Posterior cingulate gyrus (tissue), 11 donors: ENCODE measurements at places on chromosomes 16 and 17.

DNA sequence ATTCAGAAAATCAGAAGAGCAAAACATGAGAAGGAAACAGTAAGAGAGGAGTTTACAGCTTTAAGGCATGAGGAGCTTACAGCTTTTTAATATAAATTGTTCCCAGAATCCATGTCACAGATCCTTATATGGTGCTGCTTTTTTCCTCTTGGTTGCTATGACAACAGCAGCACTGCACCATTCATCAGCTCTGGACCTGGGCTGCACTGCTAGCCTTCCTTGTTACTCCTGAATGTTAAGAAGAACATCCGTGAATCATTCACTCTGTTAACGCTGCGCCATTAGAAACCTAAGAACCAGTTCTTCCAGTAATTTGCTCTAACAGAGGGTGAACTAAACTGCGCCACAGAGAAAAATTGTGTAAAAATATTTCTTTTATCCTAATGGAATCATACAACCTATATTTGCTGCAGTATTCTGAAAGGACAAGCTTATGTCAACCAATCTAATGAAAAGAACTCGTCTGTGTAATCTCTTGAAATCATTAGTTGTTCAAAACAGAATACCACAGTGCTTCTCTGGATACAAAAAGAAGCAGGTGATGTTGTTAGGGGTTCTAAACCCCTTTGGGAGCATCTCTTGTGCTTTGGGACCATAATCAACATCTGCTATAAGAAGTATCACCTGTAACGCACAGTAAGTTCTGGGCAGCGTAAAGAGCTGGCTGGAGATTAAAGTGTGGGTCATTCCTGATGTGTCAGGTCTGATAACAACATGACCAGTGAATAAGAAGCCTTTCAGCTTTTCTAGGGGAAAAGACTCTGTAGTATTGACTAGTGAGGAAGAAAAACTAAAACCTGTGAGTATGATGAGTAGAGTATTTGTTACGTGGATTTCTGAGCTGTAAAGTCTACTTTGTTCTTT is 151.2 kb downstream of the TANC2 start:
- no peak for DNase-seq

- DNase-seq = no peak
Observed at GRCh38 chr17:16480995-16481394, 11.0 kb downstream of the LRRC75A start.

DNA sequence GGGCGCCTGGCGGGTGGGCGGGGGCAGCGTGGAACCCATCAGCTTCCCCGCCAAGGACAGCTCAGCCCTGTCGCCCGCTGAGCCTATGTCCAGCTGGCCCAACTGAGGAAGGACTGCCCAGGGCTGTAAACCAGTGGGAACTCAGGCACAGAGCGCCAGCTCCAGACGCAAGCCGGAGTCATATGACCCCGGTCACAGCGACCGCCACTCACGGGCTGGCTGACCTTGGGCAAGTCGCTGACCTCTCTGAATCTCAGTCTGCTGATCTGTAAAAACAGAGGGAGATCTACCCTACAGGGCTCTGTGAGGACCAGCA is 170.0 kb downstream of the C16orf78 start:
- no peak for DNase-seq

DNA sequence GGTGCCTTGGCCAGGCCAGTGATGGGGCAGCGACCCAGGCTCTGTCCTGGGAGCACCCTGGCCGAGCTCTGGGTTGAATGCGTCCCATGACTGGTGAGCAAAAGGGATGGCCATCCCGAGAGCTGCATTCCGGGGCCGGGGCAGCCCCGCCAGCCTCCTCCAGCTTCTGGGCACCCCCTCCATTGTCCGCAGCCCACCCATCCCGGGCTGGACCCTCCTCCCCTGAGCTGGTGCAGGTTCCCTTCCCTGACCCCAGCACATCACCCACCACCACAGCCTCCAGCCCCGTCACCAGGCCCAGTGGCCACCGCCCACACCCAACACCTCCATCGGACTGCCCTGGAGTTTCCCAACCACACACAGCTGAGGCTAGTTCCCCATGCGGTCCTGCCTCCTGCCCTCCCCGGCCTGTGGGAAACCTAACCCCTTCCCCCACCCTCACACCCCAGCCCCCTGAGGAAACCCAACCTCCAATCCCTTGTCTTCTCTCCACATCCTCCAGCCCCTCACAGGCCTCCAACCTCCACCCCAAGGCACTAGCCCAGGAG is 16.2 kb upstream of the PVALEF start:
- DNase-seq = no peak

DNA sequence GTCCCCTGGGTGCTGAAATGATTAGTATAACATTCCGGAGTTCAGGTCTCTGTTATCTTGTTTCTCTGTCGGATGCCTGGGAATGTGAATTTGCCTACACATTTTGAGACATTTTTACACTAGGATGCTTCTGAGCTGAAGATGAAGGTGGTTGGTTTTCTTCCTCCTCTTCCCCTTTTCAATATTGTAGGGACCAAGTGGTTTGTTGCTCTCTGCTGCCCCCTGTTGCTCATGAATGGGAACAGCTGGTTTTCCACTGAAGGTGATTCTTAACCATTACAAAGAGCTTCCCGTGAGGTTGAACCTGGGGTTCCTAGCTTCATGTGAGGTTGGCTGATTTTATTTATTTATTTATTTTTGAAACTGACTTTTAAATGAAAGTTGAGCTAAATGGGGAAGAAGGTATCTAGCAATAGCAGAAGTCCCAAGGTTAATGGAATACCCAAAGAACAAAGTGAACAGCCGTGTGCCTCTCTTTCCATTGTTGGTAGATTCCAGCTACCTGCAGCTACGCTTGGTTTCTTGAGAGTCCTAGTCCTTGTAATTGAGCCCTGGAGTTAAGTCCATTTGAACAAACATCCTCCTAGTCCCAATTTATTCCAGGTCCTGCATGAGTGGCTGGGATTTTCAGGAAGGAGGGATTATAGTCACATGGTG is 983.9 kb upstream of the EEF2KMT start:
- DNase-seq = peak; percentile 61

DNA sequence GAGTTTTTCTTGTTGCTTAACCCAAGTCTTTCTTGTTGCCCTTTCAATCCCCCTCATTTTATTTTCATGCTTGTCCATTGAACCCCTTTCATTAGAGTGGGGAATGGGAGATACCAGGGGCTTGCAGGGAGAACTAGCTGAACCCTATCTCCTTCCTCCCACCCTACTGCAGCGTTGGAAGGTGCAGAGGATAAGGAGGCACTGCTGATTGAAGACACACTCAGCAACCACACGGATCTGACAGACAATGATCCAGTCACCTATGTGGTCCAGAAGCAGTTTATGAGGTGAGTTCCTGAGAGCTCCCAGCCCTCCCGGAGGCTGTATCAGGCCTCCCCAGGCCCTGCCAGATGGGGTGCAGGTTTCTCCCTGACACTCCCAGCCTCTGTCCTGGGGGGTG is 32.5 kb downstream of the ANKRD40 start:
- no peak for DNase-seq

DNA sequence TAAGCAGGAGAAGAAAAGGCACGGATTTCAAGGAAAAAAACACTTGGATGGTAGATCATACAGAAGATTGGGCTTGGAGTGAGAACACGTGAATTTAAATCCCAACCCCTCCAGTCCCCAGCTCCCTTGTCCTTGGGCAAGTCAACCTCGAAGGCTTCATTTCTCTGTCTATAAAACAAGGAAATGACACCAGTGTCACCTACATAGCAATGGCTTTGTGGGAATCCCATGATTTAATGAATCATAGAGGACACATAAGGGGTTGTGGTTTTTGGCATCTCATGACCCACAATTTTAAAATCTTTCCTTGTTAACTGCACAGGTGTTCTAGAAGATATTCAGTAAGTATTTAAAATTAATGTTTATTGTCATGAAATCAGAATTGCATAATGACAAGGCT is 8.2 kb upstream of the CCL2 start:
- no peak for DNase-seq

- no peak for DNase-seq
Observed at GRCh38 chr17:74045608-74046280, 157.7 kb upstream of the RPL38 start.

- no peak for DNase-seq
Observed at GRCh38 chr17:42969001-42969581, 4.8 kb upstream of the AARSD1 start.

- no peak for DNase-seq
Observed at GRCh38 chr16:8126313-8126712, 464.0 kb downstream of the TMEM114 start.

GRCh38 chr16:4865231-4865860 is 18.1 kb downstream of the UBN1 start:
- DNase-seq = no peak

GRCh38 chr17:66920435-66920834 is 44.1 kb upstream of the CACNG4 start:
- peak; percentile 33 for DNase-seq

DNA sequence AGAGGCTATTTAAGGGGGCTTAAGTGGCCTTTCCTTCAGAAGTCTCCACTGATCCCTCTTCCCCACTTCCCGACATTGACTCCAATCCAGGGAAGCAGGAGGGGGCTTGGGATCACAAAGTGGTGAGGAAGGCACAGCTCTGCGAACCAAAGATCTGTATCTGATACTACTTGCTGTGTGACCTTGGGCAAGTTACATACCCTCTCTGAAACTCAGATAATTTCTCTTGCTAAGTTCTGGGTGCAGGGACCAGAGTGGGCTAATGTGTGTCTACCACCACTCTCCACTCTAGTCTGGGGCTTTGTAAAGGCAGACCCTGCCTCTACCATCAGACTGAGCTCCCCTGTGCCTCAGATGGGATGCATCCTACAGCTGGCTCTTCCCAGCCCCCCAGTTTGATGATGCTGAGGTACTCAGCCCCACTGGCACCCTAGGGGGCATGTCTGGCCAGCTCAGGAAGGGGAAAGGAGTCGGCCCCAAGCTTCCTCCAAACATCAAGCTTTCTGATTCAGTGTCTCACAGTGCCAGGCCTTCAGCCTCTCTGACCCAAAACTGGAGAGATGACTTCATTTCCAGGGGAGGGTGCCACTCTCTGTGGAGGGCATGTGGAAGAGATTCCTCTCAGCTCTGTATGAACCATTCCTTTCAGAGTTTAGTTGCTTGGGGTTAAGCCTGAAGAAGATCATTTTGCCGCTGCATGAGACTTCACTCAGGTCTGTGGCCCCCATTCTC is 10.9 kb downstream of the DLX4 start:
- no peak for DNase-seq

DNA sequence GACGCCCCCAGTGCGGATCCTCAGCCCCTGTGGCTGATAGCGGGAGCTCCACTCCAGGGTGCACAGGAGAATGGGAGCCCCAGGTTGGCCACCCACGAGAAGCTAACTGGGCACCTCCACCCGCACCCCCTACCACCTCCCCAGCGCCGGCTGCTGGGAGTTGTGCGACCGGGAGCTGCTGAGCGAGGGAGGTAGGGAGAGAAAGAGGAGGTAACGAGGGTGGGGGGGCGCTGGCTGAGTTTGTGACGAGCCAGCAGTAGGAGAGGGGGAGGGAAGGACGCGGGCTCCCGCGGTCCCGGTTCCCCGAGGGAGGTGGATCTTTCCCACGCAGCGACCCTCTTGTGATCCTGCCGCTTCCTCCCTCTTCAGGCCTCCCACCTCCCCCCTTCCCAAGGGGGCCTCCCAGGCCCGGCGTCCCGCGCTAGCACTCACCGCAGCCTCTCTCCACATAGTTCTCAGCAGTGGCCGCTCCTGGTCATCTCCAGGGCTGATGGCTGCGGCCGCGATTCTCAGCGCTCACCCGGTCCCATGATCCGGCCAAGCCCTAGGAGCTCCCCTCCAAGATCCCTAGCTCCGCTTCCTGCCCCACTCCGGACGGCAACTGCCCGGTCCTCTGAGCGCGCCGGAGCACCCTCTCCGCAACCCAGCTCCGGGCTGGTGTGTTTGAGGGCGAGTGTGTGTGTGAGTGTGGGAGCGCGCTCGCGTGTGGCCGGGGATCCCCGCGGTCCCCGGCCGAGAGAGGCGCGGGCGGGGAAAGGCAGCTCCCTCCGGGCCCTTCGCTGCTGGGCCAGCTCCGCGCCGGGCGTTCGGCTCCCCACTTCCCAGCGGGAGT is at the start of gene GRIN2A:
TSS of gene GRIN2A (minus strand) at position 207 of the 832 bp plus-strand sequence. CDS start 2,017 bp downstream, outside the sequence.
- DNase-seq = peak; percentile 92

- DNase-seq = no peak
Observed at GRCh38 chr17:17768424-17769088, 68.2 kb downstream of the SREBF1 start.

- no peak for DNase-seq
Observed at GRCh38 chr17:41140360-41141131, at the start of gene KRTAP4-6. KRTAP4-6 (minus strand) TSS chr17:41140544; CDS start chr17:41140487, 57 bp downstream.

- no peak for DNase-seq
Observed at GRCh38 chr17:44781551-44782325, 22.9 kb downstream of the ADAM11 start.

DNA sequence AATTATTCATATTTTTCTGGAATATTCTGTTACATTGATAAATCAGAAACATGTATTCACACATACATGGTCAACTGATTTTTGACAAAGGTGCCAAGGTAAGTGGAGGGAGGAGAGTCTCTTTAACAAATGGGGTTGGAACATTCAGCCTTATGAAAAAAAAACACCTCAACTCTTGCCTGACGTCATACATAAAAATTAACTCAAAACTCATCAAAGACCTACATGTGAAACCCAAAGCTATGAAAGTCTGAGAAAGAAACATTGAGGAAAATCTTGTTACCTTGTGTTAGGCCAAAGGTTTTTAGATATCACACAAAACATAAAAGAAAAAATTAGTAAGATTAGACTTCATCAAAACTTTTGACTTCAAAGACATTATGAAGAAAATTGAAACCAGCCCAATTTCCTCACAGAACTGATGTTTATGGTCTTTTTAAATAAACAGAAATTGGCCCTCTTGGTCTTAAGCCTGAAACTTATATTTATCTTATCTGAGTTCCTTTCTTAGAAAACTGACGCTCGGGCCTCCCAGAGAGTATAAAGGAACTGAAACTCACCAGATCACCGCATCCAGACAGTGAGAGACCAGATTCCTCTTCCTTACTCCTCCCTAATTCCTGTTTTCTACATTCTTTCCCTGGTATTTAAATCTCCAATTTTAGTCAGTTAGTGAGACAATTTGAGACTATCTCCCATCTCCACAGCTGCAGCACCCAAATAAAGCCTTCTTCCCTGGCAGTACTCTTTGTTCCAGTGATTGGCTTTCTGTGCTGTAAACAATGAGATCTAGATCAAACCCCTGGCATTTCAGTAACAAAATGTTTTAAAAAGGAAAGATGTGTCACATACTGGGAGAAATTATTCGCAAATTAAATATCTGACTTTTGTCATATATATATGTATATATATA is 4.0 kb downstream of the HYDIN start:
- DNase-seq = no peak

GRCh38 chr17:42475121-42475520 is 16.4 kb downstream of the ATP6V0A1 start:
- DNase-seq = no peak

- no peak for DNase-seq
Observed at GRCh38 chr17:38898291-38898679, 27.1 kb upstream of the LASP1NB start.

GRCh38 chr17:30332057-30332542 is 1.8 kb downstream of the TMIGD1 start:
- DNase-seq = no peak

- DNase-seq = no peak
Observed at GRCh38 chr16:53154513-53154912, 99.7 kb downstream of the CHD9 start.

- no peak for DNase-seq
Observed at GRCh38 chr16:55703003-55704001, 47.5 kb downstream of the SLC6A2 start.
